ENCODE measurements at places on chromosomes 12 and 14.

DNA sequence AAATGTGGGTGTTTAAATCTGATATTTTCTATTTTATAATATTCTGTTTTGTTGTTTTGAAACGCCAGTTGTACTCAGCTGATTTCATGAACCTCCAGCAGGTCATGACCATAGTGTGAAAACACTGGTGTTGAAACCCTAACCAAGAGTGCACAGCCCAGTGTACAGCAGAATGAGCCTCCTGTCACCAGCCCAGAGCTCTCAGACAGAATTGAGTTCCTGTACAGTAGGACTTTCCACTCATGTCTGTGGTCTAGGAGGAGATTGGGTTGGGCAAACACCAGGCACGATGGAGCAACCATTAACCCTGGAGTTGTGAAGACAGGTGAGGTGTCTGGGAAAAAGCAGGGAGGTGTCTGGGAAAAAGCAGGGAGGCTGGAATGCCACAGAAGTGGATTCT lies 908.8 kb downstream of the VRK1 start:
- DNase-seq, result no peak

DNA sequence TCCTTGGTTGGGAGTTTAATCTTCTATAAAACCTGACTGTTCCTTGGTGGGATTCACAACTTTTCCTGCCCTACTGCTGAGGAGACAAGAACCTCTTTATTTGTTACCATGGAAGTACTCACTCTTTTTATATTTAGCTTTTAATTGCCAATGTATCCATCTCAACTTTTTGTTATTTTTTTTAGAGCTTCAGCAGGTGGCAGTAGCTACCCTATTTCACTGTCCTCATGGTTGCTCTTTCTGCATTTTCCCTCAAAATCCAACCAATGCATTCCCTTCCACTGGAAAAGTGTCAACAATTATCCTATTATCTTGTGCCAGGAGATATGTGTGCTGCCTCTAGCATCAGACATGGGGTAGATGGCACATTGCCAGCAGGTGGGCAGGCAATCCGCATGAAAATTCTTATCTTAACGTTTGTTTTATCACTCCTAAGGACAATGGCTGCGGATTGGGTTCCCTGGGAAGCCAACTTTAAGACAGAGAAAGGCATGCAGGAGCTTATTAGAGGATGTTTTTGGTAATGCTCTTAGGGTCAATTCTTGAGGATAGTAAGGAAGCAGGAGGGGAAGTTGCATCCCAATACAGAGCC lies 406.4 kb downstream of the SNAPC1 start:
- DNase-seq, result no peak

GRCh38 chr12:109552971-109553370 lies 20.3 kb downstream of the MMAB start:
- DNase-seq, result no peak

GRCh38 chr12:54890339-54890738 lies 36.0 kb downstream of the MUCL1 start:
- no peak for DNase-seq

- no peak for DNase-seq
These were observed 5.8 kb downstream of the AICDA start for GRCh38 chr12:8606890-8607289.

DNA sequence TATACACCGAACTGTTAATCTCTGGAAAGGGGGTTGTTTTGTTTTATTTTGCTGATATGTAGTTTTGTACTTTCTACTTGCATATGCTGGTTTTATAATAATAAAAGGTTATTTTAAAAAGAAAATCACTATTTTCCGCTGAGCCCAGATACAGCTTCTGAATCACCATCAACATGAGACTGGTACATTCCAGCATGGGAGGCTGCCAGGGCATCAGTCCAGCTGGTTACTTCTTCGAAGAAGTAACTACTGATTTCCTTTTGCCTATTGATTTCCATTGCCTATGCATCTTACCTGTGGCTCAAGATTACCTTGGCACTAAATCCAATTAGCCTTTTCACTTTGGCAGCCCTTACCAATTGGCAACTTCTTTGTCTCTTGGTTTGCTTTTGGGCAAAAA lies 11.7 kb upstream of the OSBPL8 start:
- DNase-seq, result no peak

DNA sequence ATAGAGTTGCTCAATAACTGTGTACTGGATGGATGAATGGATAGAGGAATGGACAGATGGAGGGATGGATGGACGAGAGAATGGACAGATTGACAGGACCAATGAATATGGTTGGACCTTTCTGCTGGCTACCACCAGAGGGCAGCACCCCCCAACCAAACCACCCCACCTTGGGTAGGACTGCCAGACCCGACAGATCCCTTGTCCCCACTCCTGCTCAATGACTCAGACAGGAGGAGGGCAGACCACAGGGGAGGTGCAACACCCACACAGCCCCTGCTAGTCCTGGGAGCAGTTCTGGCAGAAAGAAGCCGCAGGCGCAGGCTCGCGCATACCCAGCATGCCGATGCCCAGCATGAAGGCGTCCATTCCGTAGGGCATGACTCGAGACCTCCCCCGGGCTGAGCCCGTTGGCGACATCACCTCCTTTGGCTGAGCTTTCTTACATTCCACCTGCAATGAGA lies 12.4 kb downstream of the MSI1 start:
- peak; percentile 50 for DNase-seq

DNA sequence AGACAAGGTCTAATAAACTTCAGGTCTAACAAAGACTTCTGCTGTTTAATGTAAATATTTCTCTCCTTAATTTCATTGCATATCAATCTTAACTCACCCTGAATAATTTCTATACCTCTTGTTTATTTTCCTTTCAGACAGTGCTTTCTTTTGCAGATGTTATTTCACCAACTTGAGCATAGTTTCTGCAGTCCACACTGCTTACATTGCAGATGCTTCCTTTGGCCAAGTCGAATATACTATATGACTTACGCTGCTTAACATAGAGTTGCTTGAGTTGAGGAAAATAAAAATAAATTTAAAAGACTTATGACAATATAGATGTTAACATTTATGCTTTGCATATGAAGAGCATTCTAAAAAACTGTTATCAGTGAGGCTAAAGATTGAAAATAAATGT lies 217.7 kb downstream of the PTPRO start:
- DNase-seq, result no peak

GRCh38 chr12:25307818-25308217 lies 57.1 kb upstream of the KRAS start:
- DNase-seq, result peak; percentile 85

DNA sequence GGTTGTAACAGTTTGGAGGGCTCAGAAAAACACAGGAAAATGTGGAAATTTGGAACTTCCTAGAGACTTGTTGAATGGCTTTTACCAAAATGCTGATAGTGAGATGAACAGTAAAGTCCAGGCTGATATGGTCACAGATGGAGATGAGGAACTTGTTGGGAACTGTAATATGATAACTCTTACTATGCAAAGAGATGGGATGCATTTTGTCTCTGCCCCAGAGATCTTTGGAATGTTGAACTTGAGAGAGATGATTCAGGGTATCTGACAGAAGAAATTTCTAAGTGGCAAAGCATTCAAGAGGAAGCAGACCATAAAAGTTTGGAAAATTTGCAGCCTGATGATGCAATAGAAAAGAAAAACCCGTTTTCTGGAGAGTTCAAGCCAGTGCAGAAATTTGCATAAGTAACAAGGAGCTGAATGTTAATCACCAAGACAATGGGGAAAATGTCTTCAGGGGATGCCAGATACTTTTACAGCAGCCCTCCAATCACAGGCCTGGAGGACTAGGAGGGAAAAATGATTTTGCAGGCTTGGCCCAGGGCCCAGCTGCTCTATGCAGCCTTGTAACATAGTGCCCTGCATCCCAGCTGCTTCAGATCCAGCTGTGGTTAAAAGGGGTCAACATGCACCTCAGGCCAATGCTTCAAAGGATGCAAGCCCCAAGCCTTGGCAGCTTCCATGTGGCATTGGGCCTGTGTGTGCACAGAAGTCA lies 572.7 kb upstream of the ATP2B1 start:
- no peak for DNase-seq

GRCh38 chr14:49598189-49598484 lies 603 bp upstream of the LRR1 start:
- no peak for DNase-seq

GRCh38 chr14:24813089-24813815 lies 179.3 kb upstream of the GZMB start:
- DNase-seq, result no peak

DNA sequence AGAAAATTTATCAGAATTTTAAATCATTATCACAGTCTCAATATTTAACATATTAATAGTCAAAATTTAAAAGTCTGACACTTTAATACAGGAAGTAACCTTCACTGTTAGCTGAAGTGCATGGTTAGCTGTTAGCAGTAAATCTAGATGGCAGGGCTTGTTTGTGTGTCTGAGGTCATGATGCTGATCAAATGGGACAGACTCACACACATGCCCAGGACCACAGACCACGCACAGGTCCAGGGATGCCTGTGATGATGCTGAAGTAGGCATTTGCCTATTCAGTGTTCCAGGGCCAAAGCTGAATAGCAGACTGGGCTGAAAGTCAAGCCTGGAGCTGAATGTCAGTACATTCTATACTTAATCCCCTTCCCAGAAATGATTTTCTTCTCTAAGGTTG lies 20.5 kb downstream of the FNTB start:
- DNase-seq, result no peak

DNA sequence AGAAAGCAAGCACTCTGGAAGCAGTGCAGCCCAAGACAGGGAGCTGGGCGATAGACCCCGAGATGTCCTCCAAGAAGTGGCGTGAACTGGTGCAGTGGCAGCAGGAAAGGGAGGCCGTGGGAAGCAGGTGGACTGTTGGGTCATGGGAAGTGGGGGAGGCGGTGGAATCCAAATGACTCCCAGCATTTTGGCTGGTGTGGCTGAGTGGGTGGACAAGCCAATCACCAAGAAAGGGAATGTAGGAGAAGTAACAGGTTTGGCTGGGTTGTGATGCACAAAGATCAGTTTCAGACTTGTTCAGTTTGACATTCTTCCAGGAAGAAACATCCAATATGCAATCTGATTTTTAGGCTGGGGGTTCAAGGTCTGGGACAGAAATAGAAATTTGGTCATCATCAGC lies 46.0 kb upstream of the KTN1 start:
- DNase-seq, result no peak

- DNase-seq, result no peak
These were observed 844 bp downstream of the DPF3 start for GRCh38 chr14:72892879-72893635.

- no peak for DNase-seq
These were observed 25.5 kb downstream of the TSPAN11 start for GRCh38 chr12:30952015-30952414.

DNA sequence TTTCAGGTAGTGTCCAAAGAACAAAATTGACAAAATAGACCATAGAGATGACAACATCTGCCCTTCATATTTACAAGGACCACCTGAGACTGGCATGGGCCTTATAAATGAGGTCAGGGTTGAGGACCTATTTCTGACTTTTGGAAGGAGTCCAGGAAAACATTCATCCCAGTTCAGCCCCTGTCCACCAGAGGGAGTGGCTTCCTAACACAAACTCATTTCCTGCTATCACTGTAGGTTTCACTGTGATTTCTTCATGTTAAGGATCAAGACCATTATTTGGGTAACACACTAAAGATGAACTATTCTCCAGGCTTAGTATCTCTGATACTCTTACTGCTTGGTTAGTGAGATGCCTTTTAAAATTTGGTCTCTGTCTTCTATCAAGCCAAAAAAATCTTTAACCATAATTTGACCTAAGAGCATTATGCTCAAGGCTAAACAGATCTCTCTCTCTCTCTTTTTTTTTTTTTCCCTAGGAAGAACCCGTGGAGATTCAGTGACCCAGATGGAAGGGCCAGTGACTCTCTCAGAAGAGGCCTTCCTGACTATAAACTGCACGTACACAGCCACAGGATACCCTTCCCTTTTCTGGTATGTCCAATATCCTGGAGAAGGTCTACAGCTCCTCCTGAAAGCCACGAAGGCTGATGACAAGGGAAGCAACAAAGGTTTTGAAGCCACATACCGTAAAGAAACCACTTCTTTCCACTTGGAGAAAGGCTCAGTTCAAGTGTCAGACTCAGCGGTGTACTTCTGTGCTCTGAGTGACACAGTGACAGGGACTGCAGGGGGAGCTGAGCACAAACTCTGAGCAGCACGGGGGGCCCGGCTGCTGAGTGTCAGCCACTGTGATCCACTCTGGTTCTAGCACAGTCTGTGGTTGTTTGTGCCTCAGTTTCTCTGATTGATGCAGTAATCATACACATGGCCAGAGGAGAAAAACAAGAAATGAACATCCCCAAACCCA lies 267.6 kb upstream of the OR4E1 start:
- no peak for DNase-seq

- DNase-seq, result no peak
These were observed 107.0 kb downstream of the HECTD4 start for GRCh38 chr12:112275207-112275606.

DNA sequence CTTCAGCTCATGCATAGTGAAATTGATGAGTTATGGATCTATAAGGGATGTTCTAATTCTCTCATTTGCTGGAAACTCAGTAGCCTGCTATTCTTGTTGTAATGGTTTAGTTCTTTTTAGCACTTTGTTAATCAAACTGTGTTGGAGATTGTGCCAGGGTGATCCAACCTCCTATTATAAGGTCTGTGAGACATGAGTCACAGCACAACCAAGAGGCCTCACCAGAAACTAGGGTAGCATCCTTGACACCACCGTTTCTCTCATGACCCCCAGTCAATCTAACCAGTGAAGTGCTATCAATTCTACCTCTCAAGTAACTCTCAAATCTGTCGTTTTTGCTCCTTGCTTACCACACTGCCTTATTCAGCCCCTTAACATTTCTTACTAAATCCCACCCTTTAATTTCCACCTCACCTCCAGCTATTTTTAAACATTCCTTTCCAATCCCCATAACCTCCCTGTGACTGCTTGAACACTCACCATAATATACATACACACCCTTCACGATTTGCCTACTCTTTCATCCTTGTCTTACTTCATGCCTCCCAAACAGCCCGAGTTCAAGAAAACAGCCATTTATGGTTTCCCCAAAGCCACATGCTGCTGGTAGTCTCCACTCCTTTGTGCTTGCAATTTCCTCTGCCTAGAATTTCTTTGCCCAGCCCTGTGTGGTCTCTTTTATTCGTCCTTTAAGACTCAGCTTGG lies 53.9 kb upstream of the NUDT4 start:
- DNase-seq, result no peak

DNA sequence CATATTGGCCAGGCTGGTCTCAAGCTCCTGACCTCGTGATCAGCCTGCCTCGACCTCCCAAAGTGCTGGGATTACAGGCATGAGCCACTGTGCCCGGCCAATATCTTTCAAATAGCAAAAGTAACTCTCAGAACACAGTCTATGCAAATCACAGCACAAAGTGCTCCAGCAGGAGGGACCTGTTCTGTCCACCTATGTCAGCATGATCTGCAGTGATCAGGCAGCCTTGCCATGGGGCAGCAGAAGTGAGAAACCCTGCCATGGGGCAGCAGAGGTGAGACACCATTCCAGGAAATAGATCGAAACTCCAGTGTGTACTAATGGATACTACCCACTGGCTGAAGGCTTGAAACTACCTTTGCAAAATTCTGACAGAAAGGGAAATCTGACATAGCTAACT lies 78.5 kb upstream of the EIF5 start:
- DNase-seq, result no peak

GRCh38 chr12:116950628-116951325 lies 40.0 kb downstream of the FBXW8 start:
- no peak for DNase-seq
